Neuronal stem cell (in vitro differentiated cells): ENCODE measurements at places on chromosomes 4 and X.
A peak's percentile ranks its signal among the peaks of the same experiment; 100 is the strongest.

DNA sequence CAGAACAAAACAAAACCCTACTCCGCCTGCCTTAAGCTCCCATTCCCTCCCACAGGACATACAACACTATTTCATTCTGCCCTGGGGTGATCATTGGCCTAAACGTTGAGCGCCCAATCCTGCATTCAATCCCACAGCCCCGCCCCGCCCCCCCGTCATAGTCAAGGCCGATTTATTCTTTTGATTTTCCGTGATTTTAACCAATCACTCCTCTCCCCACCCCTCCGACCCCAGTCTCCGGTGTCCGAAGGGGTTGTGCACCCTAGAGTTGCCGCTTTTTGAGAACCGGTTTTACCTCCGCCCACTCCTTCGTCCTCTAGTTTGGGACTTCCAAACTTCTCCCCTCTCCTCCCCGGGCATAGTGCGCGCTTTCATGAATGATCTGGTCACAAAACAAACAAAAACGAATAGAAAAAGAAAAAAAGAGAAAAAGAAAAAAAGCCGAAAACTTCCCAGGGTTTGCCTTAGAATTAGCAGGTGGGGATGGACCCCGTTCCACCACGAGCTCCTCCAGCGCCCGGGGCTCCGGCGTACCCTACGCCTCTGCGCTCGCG lies 446 bp upstream of the UBE2A start:
- no peak for DNase-seq

GRCh38 chr4:133146574-133147241 lies 2.4 kb upstream of the PCDH10 start:
- peak; percentile 69 for DNase-seq

DNA sequence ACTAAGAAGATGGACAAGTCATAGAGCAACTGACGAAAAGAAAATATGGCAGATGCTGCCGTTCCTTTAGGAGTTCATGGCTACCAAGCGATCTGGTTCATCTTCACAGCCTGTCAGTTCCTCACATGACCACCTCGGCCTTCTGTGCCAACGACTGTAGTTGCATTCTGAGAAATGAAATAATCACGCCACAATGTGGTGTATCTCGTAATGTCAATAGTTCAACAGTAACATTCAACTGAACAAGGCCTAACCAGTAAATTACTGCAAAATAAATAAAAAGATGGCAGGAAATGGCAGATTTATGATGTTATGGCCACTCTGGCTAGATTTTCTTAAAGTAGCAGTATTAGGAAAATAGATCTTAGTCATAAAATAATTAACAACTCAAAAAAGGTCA lies 4.4 kb downstream of the GPRIN3 start:
- DNase-seq, result no peak

DNA sequence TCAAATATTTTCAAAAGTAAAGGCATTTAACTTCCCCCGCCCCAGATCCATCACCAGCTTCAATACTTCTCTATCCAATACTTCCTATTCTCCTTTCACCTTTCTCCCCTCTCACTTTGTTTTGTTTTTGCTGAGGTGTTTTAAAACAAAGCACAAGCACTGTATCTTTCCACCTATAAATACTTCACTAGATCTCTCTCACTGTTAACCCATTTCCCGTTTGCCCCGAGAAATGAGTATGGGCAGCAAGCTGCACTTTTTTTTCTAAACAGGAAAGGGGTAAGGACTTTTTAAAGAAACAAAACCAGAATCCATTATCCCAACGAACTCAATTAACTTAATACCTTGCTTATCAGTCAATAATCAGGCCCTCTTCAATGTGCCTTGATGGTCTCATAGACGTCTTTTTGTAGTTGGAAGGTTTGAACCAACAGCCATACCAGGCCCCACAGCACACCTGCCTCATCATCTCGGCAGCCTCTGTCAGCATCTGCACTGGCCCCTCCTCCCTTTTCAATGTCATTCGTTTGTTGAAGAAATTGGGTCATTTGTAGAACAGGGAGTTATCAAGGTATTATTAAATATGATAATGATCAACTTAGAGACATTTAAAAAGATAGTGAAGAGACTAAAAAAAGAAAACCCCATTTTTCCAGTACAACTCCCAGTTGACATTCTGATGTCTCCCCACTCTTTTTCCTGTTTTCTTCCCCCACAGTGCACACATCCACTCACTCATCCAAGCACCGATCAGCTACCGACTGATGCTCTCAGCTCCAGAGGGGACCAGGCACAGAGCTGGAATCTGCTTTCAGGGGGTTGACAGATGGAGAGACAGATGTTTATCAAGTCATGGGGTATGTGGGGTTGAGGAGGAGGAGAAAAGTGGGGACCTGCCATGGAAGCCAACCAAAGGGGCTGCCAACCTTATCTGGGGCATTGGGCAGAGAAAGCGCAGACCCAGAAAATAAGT lies 25.8 kb downstream of the CRMP1 start:
- no peak for DNase-seq

GRCh38 chrX:70332600-70332999 lies 42.7 kb downstream of the KIF4A start:
- DNase-seq, result no peak

GRCh38 chr4:25258980-25259578 lies 25.2 kb downstream of the PI4K2B start:
- no peak for DNase-seq

DNA sequence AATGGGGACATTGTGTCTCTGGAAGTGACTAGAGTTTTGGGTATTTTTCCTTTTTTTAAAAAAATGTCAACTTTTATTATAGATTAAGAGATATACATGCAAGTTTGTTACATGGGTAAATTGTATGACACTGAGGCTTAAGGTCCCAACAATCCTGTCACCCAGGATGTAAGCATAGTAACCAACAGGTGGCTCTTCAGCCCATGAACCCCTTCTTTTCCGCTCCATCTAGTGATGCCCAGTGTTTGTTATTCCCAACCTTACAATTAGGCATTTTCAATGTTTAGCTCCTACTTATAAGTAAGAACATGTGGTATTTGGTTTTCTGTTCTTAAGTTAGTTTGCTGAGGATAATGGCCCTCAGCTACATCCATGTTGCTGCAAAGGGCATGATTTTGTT lies 102.7 kb downstream of the GRID2 start:
- no peak for DNase-seq

DNA sequence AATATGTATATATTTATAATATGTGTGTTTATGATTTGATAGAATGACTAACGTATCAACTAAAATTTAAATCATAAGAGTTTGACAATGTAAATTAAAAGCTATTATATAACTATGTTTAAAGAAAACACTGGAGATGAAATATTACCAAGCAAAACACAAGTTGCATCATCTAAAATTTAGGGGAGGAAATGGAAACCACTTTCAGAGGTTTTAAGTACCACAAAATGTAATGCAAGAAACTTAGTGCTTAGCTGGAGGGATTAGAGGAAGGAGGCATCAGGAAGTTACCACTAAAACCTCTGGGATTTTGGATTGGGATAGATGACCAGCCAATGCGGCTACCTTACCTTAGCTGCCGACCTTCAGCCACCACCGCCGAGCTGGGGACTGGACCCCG lies 1192.1 kb upstream of the PRKX start:
- no peak for DNase-seq

DNA sequence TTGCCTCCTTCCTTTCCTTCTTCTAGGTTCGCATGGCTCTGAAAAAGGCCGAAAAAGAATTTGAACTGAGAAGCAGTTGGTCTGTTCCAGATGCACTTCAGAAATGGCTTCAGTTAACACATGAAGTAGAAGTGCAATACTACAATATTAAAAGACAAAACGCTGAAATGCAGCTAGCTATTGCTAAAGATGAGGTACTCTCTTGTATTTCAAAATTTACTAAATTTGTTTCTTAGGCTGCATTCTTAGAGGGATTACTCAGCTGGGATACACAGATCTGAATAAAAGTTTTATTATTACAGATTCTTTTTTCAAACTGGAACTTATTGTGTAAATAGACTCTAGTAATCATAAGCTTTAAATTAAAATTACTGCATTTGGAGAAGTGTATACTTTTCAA lies 146.9 kb downstream of the STIM2 start:
- DNase-seq, result no peak

- DNase-seq, result no peak
Measured at GRCh38 chrX:42954880-42955279, 176.9 kb upstream of the PPP1R2C start.

DNA sequence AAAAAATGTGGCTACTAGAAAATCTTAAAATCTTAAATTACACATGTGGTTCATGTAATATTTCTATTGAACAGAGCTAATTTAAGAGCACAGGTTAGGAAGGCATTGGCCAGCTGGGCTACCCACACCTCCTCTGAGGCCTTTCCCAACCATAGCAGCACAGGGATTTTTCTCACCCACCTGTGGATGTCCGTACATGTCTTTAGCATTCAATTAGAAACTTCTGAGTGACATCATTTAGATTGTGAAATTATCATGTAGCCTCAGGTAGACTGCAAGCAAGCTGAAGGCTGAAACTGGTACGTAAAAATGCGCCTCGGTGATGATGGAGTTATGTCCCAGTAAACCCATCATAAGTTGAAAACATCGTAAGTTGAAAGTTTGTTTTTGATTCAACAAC lies 31.2 kb downstream of the SCARB2 start:
- DNase-seq, result no peak

DNA sequence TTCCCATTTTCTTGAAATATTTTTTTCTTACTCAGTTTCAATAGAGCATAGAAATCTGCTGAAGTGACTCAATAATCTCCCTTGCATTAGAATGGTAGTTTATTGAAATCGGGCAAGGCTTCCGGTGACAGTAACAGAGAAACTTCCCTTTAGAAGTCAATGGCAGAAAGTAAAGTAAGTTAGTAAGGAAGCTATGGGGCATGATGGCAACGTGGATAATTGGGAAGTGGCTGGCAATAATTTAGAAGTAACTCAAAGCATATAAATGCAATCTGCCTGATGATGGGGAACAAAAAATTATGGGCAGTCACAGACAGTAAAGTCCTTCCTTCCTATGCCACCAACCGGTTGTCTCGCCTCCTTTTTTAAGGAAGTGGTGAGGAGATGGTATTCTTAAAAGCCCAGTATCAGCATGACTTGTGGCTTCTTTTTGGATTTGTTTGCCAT lies 7.6 kb downstream of the CYBB start:
- DNase-seq, result no peak

- no peak for DNase-seq
Measured at GRCh38 chrX:107721318-107721717, 54.3 kb downstream of the TSC22D3 start.

DNA sequence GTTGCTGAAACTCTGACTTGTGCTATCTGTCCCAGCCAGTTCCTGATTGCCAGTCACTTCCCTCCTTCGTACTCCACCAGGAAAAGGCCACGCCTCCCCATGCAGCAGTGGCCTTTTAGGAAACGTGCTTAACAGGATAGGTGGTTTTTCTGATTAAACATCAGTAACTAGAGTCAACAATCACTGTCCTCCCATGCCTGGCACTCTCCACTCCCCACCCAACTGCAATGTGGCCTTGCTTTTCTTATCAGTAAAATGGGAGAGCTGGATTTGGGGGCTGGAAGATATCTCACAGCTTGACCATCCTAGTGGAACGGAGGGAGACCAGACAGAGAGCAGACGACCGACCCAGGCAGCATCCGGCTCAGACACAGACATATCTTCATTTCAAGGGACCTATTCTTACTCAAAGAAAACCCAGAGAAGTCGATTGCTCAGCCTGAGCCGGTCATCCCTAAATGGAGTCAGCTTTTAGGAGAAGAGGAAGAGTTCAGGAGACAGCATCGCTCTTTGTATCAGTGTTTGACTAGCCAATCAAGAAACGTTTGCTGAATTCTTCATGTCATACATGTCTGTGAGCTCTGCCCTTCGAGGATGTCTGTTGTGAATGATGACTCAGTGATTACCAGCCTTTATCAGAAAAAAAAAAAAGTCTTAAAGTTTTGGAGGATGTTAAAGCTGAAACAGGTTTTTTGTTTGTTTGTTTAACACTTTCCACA lies 12.7 kb upstream of the UBA6 start:
- DNase-seq, result no peak

DNA sequence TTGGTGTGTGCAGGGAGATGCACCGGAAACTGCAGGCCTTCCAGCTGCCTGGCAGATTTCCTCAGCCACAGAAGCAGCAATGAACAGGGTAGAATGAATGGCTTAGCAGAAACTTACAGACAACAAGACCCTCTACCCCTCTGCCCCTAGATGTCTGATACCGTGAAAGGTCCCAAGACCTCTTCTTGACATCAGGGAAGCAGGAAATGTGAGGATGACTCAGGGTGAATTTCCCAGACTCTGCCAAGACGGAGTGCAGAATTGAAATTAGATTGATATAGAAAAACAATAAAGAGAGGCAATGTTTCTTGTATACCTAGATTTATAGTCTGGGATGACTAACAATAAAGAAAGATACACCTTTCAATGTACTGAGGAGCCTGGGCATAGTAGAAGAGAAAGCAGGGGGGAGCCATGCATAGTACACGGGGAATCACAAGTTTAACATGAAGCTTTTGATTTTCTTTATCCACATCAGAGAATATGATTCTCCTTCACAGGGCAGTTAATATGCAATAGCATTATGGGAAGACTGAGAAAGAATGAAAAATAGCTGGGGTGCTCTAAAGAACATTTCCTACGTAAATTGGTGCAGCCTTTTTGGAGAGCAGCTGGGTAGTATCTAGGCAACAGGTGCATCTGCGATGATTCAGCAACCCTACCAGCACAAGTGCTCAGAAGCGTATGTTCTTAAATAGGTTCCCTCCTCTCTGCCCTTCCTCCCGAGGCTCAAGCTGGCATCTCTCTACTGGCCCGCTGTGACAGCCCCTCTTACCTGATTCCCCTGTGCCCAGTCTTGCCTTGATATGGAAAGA lies 18.3 kb upstream of the CXCR3 start:
- no peak for DNase-seq

DNA sequence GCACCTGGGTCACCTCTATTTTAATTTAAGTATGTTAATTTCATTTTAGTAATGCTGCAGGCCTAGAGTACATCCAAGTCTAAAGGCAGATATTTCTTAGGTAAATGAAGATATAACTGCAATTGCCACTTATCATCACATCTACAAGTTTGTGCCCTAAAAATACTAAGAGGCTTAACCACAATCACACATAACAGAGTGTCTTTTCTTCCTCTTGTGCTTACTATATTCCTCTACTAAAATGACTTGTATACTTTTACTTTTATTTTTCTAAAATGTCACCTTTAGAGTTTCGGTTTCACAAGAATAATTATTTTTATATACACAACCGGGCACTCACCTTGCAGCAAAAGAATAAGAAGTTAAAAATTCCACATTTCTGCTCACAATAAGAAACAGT lies 77.9 kb downstream of the EFHC2 start:
- no peak for DNase-seq
